CD8-positive, alpha-beta T cell (primary cell): ENCODE measurements at places on chromosomes 7 and 10. TPM values are rescaled to one million over a fixed set of nuclear protein-coding genes. Genes with fewer than 3 reads are reported as not detected.

VENTX gene
- total RNA-seq, result not detected

RTKN2 gene
- total RNA-seq, result 0.49 TPM

AGBL3 gene
- 2.7 TPM for total RNA-seq

C10orf53 gene
- total RNA-seq, result not detected

PNLIPRP1 gene
- total RNA-seq, result not detected

ITPRID1 gene
- total RNA-seq, result not detected

STEAP1B gene
- not detected for total RNA-seq

KCNIP2 gene
- 0.87 TPM for total RNA-seq

LIPJ gene
- total RNA-seq, result not detected

OR2A7 gene
- 2.7 TPM for total RNA-seq
